ENCODE measurements at places on chromosomes 3 and 15. TPM values are rescaled to one million over a fixed set of nuclear protein-coding genes. Genes with fewer than 3 reads are reported as not detected.

DNA sequence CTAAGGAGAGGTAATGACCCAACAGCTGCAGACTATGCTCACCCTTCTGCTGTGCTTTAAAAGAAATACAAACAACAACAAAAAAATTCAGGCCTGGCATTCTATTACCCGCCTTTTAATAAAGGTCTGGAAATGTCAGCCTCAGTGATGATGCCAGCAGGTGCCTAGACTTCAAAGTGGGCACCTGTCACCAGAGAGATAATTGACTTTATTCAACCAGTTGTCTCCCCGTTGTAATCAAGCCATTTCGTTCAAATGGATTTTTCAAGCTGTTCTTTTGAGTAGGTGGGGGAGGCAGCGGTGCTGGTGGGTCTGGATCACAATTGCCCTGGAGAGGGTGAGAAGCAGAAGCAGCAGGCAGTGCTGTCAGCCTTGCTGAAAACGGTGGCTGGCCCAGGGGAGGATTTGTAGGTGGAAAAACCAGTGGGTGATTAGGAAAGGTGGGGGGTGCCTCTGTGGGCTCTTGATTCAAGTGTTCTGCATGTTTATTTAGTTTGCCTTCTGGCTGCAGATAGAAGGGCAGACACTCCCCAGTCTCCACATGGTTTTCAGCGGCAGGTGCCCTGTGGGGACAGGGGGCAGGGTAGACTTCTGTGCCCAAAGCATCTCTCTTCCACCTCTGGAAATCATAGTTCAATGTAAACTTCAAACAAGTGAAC, 300.2 kb upstream of the SLCO3A1 start:
- H3K4me1 ChIP-seq, result no peaks in the 10 kb centered on the region
- no peak for DNase-seq
- no peak overlapping the region for H3K27ac ChIP-seq
- peaks cover 9% of the 10 kb centered on the region for H3K27me3 ChIP-seq

DNA sequence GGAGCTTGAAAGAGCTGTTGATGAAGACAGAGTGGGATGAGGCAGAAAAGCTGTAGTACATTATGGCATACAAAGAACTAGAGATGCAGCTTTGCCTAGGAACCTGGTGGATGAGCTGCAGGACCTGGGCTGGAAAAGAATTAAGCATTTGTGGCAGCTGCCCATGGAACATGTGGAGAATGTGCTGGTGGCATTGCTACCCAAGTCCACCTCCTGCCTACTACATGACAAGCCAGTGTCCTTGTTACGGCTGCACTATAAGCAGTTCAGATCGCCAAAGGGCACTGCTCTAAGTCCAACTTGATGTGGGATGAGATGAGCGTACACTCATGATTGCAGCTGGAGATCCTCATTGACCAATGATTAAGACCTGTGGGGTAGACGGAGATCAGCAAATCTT, 81.1 kb upstream of the ADPGK start:
- H3K36me3 ChIP-seq, result no peaks in the 10 kb centered on the region
- no peak overlapping the region for H3K27ac ChIP-seq
- no peak for DNase-seq
- peaks cover 6% of the 10 kb centered on the region for H3K27me3 ChIP-seq

DNA sequence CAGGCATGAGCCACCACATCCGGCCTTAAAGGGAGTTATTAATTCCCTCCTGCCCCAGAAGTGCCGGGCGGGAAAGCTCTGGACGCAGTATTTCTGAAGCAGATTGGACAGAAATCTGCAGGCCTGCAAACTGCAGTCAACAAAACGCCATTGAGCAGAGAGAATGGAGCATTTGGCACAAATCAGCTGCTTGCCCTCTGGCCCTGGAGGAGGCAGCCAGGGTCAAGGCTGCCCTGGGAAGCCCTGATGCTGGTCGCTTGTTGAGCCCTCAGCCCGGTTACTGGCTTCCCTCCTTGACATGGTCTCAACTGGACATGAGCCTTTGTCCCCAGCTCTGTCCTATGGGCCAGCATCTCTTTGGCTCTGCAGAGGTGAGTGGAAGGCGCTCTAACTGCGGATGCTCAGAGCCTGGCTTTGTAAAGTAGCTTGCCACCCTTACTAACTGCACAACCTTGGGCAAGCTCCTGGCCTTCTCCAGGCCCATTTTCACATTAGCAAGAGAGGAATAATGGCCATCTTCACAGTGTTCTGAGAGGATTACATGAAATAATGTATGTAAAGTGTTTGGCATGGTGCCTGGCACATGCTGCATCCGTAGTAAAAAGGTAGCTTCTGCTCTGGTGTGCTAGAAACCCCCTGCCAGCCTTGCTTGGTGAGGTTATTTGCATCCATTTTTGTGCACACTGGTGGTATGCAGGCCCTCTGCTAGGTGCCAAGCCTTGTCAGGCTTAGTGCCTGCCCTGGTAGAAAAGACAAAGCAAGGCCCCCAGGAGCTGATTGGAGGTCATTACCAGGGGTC, 4.1 kb downstream of the SEMA4B start:
- H3K27me3 ChIP-seq, result no peaks in the 10 kb centered on the region
- no peak overlapping the region for H3K4me3 ChIP-seq
- no peak overlapping the region for H3K27ac ChIP-seq
- H3K36me3 ChIP-seq, result no peaks in the 10 kb centered on the region
- no peak for DNase-seq

GRCh38 chr3:64612916-64613526, 74.8 kb downstream of the ADAMTS9 start:
- no peaks in the 10 kb centered on the region for H3K4me1 ChIP-seq
- no peak for DNase-seq
- no peak overlapping the region for H3K27ac ChIP-seq
- H3K36me3 ChIP-seq, result no peaks in the 10 kb centered on the region
- no peak overlapping the region for H3K4me3 ChIP-seq

DNA sequence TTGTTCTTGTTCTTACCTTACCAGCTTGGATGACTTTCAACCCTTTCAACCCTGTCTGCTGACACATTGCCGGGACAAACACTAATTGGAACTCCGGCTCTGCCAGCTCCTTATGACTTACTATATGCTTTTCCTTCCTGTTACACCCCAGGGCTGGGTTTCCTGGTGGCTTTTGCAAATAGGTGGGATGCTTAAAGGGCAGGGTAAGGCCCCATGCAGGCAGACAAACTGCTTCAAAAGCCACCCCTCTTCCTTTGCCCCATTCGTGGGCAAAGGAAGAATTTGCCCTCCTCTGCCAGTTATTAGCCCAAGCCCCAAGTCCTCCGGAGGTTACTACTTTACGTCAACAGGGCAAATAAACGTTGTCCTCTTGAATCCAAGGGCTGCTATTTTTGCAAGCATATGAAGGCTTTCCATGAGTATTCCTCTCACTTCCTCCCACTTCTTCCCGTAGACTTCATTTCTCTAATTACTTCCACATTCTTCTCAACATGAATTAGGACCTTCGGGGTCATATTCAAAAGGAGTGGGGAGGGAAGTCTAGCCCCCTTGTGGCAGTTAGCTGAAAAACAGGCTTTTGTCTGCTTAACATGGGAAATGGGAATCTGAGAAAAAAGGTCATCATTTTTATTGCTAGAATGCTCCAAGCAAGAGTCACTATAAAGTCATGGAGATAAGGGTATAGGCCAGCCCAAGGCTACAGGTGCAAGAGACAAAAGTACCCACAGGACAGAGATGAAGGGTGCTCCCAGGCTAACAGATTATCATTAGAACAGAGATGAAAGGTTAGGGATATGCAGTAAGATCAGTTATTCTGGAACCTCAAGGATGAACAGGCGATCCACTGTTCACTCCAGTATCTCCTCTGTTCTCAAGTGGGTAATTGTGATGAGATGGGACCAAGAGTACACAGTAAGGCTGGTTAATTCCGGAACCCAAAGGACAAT, 56.3 kb upstream of the FSTL1 start:
- H3K36me3 ChIP-seq, result no peaks in the 10 kb centered on the region
- peak overlapping the region; percentile 36 for H3K4me3 ChIP-seq
- H3K4me1 ChIP-seq, result peaks cover 18% of the 10 kb centered on the region
- peak overlapping the region; percentile 34 for H3K27ac ChIP-seq
- H3K27me3 ChIP-seq, result no peaks in the 10 kb centered on the region

- no peak overlapping the region for H3K4me3 ChIP-seq
- H3K36me3 ChIP-seq, result no peaks in the 10 kb centered on the region
- no peaks in the 10 kb centered on the region for H3K4me1 ChIP-seq
Measured at GRCh38 chr3:133058831-133059230, 20.6 kb downstream of the TMEM108 start.

DNA sequence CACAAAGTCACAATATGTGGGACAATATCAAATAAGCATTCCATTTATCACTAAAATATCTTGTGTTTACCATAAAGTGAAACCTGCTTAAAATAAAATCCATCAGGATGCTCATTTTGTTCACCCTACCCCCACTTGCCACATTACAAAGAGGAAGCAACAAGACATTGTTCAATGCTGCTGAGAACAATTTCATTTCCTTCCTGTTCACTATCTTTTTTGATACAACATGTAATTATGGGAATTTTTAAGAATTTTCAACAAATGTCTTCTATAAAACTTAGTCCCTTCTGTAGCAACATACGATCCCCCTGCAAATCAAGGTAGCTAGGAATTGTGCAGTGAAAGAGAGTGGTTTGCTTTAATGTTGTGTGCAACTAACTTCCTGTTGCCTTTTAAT, 34.9 kb upstream of the GPR160 start:
- no peak overlapping the region for H3K27ac ChIP-seq
- H3K4me3 ChIP-seq, result no peak overlapping the region
- H3K36me3 ChIP-seq, result no peaks in the 10 kb centered on the region
- no peaks in the 10 kb centered on the region for H3K27me3 ChIP-seq
- peaks cover 7% of the 10 kb centered on the region for H3K4me1 ChIP-seq

GRCh38 chr3:43917361-43917760, 226.6 kb downstream of the ABHD5 start:
- H3K4me1 ChIP-seq, result peaks cover 8% of the 10 kb centered on the region
- no peaks in the 10 kb centered on the region for H3K27me3 ChIP-seq
- DNase-seq, result no peak
- H3K36me3 ChIP-seq, result no peaks in the 10 kb centered on the region
- no peak overlapping the region for H3K4me3 ChIP-seq
- no peak overlapping the region for H3K27ac ChIP-seq

GRCh38 chr3:19147905-19148767, at the start of gene KCNH8:
TSS of gene KCNH8 (plus strand) at chr3:19148510. CDS start at chr3:19148720, 210 bp downstream.
- H3K27ac ChIP-seq, result no peak within 1 kb of the TSS
- peaks cover 15% of the 10 kb centered on the region for H3K27me3 ChIP-seq
- no peak for DNase-seq
- H3K4me3 ChIP-seq, result peak within 1 kb of the TSS; percentile 69
- no peaks in the 10 kb centered on the region for H3K4me1 ChIP-seq
- H3K36me3 ChIP-seq, result no peaks in the 10 kb centered on the region

GRCh38 chr15:40275523-40275922, 7.3 kb downstream of the ANKRD63 start:
- DNase-seq, result no peak
- H3K27ac ChIP-seq, result no peak overlapping the region
- H3K4me3 ChIP-seq, result no peak overlapping the region
- H3K36me3 ChIP-seq, result no peaks in the 10 kb centered on the region
- peaks cover 5% of the 10 kb centered on the region for H3K27me3 ChIP-seq
- H3K4me1 ChIP-seq, result no peaks in the 10 kb centered on the region

DNA sequence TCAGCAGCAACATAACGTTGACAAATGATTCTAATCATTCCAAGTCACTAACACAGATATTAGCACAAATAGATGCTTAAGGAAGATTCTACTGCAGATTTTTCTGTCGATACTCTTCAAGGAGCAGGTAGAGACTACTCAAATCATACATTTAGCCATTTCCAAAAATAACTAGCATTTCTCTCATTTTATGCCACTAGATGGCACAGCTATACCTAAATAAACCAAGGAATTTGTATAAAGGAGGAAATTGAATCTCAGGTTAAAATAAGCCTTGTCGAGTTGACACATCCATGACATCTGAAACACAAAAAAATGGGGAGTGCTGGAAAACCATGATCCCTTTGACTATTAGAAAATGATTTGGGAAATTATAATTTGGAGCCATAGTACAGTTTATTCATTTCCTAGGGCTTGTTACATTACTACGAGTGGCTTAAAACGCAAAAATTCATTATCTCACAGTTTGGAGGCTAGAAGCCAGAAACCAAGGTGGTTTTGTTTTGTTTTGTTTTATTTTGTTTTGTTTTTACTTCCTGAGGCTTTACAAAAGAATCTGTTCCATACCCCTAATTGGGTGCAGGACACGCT, 59.5 kb upstream of the STRIT1 start:
- no peaks in the 10 kb centered on the region for H3K4me1 ChIP-seq
- no peaks in the 10 kb centered on the region for H3K36me3 ChIP-seq
- H3K27me3 ChIP-seq, result no peaks in the 10 kb centered on the region
- DNase-seq, result peak; percentile 57
- H3K27ac ChIP-seq, result no peak overlapping the region

Gene CLDN1
- 0.28 TPM for polyA plus RNA-seq

Gene VEPH1
- polyA plus RNA-seq, result 36.8 TPM

Gene KLHL40
- not detected for polyA plus RNA-seq

Gene PLEKHO2
- 32.3 TPM for polyA plus RNA-seq

Gene OIP5
- 8.6 TPM for polyA plus RNA-seq

Gene APEH
- 89.1 TPM for polyA plus RNA-seq

Data from GM23248 (cell line).